Thoracic aorta (tissue), 2 donors: ENCODE measurements at places on chromosomes 12 and 14. TPM values are rescaled to one million over a fixed set of nuclear protein-coding genes. Genes with fewer than 3 reads are reported as not detected.
A peak's percentile ranks its signal among the peaks of the same experiment; 100 is the strongest.

The CARMIL3 gene
- total RNA-seq: 0.14 TPM

The BORCS5 gene
- 27.1 TPM for total RNA-seq

The RTL1 gene
- not detected for total RNA-seq

The PTGER2 gene
- total RNA-seq: 4.3 TPM

The C14orf119 gene
- 18.0 TPM for total RNA-seq

The BICDL1 gene
- 0.68 TPM for total RNA-seq

The CLEC4D gene
- total RNA-seq: not detected

The CLEC14A gene
- 22.2 TPM for total RNA-seq

The CCNK gene
- 42.2 TPM for total RNA-seq

The FRS2 gene
- total RNA-seq: 29.8 TPM

The ANO4 gene
- total RNA-seq: not detected

The RIN3 gene
- 54.2 TPM for total RNA-seq

DNA sequence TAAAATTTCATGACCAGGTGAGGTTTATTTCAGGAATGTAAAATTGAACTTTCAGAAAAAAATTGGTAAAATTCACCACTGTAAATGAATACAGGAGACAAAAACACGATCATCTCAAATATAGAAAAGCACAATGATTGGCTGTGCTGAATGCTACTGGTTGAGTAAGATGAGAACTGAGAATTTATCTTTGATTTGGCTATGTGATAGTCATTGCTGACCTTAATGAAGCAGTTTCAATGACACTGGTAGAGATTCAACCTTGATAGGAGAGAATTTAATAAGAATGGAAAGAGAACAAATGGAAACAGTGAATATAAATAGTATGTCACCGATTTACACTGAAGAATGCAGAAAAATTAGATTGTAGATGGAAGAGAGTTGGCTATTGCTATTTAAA lies 6.4 kb upstream of the PMCH start:
- H3K36me3 ChIP-seq: no peaks in the 10 kb centered on the region
- no peaks in the 10 kb centered on the region for H3K4me1 ChIP-seq
- H3K4me3 ChIP-seq: no peak overlapping the region
- no peak overlapping the region for H3K27ac ChIP-seq
- no peaks in the 10 kb centered on the region for H3K27me3 ChIP-seq

DNA sequence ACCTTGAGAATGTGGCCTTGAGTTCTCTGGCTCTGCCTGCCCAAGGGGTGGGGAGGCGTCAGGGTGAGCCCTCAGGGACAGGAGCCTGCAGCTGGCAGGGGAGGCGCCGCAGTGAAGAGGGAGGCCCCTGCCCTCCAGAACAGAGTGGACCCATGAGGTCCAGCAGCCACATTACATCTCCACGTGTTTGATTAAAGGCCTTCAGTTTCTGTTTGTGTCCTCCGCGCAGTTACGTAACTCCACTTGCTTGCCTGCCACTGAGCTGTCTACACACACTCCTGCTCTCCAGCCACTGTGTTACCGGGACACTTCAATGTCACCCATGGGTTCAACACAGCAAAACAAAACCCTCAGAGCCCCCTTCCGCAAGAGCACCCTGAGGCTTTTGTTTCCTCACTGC lies 70.4 kb downstream of the CHGA start:
- H3K27me3 ChIP-seq: no peaks in the 10 kb centered on the region
- H3K27ac ChIP-seq: no peak overlapping the region
- H3K36me3 ChIP-seq: peaks cover 8% of the 10 kb centered on the region
- DNase-seq: no peak

- H3K36me3 ChIP-seq: no peaks in the 10 kb centered on the region
- H3K27ac ChIP-seq: no peak overlapping the region
- H3K4me3 ChIP-seq: no peak overlapping the region
These were observed 31.3 kb upstream of the ANP32D start for GRCh38 chr12:48441069-48441468.

DNA sequence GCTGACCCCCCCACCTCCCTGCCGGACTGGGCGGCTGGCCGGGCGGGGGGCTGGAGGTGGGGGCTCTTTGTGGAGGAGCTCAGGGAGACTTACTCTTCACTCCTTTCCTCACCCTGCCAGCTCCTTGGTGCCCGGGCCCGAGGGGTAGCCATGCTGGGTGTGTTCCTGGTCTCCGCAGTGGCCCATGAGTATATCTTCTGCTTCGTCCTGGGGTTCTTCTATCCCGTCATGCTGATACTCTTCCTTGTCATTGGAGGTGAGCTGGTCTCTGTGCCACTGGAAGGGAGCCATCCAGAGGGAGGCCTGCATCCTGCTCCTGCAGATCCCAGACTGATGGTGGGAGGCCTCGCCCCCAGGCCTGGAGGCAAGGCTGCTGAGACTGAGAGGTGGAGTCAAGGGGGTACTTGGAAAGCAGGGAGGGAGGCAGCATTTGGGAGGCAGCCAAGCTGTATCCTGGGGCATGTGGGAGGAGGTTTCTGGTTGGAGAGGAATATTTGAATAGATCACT lies 19.7 kb downstream of the SOAT2 start:
- H3K27ac ChIP-seq: no peak overlapping the region
- DNase-seq: no peak
- H3K27me3 ChIP-seq: no peaks in the 10 kb centered on the region
- no peaks in the 10 kb centered on the region for H3K4me1 ChIP-seq

DNA sequence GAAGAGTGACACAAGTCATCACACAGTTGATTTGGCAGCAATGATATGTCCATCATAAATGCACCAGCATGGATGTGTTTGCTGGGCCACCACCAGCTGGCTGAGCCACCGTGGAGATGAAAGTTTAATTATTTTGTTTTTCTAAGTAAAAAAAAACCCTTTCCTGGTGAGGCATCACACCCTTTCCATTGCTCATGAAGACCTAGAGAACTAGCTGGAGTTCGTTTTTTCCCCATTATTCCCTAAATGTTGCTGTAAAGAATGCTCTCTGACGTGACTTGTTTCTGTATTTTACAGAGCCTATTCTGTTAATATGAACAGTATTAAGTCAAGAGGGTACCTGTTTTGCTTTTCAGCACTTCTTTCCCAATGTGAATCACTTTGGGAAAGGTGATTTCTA lies 257.9 kb downstream of the MSRB3 start:
- no peaks in the 10 kb centered on the region for H3K27me3 ChIP-seq
- H3K36me3 ChIP-seq: no peaks in the 10 kb centered on the region
- no peaks in the 10 kb centered on the region for H3K4me1 ChIP-seq
- peak overlapping the region; percentile 81 for H3K27ac ChIP-seq
- DNase-seq: no peak

- DNase-seq: no peak
- H3K36me3 ChIP-seq: no peaks in the 10 kb centered on the region
- no peak overlapping the region for H3K4me3 ChIP-seq
- no peaks in the 10 kb centered on the region for H3K4me1 ChIP-seq
- no peak overlapping the region for H3K27ac ChIP-seq
These were observed 37.5 kb downstream of the WIF1 start for GRCh38 chr12:65083581-65083980.

DNA sequence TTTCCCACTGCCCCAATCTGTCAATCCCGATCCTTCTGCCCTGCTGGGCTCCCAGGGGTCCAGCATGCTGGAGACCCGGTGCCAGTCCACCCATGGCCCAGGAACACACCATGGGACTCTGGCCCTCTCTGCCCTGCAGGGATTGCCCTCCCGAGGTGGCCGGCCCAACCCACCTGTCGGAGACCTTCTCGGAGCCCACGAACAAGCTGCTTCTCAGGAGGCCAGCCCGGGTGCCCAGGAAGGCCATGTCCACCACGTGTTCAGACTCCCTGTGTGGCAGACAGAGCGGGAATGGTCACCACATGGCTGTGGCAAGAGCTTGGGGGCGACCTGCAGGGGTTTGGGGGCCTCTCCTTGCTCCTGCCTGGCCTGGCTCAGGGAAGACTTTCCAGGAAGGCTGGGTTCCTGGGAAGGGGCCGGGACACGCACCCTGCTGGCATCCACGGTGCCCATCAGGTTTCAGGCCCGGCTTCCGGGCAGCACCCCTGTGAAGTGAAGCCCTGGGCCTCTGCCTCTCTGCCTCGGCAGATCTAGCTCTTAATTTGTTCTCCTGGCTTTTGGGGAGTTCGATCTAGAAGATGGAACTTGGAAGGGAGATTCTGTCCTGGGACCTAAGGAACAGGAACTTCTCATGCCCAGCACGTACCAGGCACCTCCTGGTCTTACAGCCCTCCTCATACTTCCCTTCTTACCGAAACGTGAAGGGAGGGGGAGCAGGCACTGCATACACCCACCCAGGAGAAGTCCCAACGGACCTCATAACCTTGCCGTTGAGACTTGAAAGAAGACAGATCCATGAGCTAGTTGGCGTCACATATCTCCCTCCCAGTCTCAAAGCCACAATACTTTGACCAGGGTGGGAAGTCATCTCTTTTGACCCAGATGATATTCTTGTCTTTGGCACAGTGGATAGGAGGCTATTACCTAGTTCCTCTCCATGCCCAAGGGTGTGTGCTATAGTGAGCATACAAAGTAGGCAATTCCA lies 26.3 kb downstream of the LRTM2 start:
- no peaks in the 10 kb centered on the region for H3K27me3 ChIP-seq
- no peaks in the 10 kb centered on the region for H3K36me3 ChIP-seq
- H3K4me3 ChIP-seq: no peak overlapping the region
- DNase-seq: no peak
- H3K27ac ChIP-seq: no peak overlapping the region

GRCh38 chr12:106271575-106272505 lies 24.0 kb upstream of the CKAP4 start:
- no peaks in the 10 kb centered on the region for H3K36me3 ChIP-seq
- H3K4me3 ChIP-seq: no peak overlapping the region
- no peaks in the 10 kb centered on the region for H3K4me1 ChIP-seq
- no peaks in the 10 kb centered on the region for H3K27me3 ChIP-seq

DNA sequence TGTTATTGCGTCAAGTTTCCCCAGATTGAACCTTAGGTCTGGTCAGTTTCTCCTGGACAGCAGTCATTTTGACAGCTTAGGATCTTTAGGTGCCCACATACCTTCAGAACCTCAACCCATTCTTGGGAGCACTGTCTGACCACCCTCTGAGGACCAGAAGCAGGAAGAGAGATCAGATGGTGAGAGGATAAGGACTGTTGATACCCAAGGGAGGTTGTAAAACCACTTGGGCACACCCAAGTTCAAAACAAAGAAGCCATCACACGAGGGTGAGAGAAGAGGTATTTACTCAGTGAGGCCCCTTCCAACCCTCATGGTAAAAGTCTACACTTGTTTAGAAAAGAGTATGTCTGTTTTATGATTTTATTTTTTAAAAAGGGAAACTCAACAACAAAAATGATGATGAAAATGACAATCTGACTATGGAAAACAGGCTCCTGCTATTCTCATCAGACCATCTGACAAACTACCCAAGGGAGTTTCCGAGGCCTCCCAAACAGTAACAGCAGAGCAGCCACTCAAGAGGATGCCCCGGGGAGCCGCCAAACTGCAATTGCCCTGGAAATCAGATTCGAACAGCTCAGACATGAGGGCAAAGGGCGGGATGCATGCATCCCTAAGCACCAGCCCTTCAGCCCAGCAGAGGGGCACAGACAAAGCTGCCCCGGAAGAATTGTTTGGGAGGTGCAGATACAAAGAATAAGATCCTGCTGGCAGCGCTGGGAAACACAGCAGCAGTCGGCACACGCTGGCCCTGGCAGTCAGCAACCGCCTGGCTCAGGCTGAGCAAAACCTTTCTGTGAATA lies 162.6 kb upstream of the PLEKHG7 start:
- H3K36me3 ChIP-seq: no peaks in the 10 kb centered on the region
- H3K27me3 ChIP-seq: no peaks in the 10 kb centered on the region
- DNase-seq: no peak
- no peak overlapping the region for H3K4me3 ChIP-seq
- H3K4me1 ChIP-seq: peaks cover 17% of the 10 kb centered on the region

GRCh38 chr12:47216150-47216677 lies 136.5 kb upstream of the AMIGO2 start:
- peaks cover 4% of the 10 kb centered on the region for H3K4me1 ChIP-seq
- DNase-seq: no peak
- H3K4me3 ChIP-seq: peak overlapping the region; percentile 39
- H3K27me3 ChIP-seq: no peaks in the 10 kb centered on the region

DNA sequence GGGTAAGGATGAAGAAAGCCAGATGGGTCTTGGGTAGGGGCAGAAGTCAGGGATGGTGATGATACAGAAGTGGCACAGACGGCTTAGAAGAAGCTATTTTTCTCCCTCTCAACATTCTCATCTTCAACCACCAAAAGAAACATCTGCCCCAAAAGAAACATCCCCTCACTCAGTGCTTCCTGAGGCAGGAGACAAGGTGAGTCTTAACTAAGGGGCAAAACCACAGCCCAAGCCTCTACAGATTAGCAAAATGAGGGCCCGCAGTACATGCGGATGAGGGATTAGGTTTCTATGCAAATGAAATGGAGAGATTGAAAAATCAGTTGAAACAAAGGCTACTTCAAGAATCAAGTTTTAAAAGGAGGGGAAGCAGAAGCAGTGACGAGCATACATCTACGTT lies 241.3 kb upstream of the CCDC196 start:
- H3K27me3 ChIP-seq: no peaks in the 10 kb centered on the region
- no peak overlapping the region for H3K27ac ChIP-seq

GRCh38 chr12:125528281-125528680 lies 463.0 kb downstream of the AACS start:
- no peak overlapping the region for H3K27ac ChIP-seq
- no peak overlapping the region for H3K4me3 ChIP-seq
- H3K36me3 ChIP-seq: no peaks in the 10 kb centered on the region
- DNase-seq: no peak

DNA sequence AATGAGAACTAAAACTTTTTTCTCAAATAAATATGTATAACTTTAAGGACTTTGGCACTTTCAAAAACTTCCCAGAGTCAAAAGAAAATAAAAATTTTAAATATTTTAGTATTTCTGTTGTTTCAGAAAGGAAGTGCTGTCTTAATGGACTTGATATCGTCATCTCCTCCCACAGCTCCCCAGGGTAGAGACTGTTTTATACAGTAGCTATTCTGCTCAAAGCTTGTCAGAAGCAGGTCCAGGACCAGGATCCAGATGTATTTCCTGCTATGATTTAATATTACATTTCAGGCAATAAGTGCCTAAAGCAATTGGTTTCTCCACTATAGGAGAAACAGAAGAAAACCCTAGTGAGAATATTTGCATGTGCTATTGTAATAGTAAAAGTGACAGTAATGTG lies 218.5 kb upstream of the G2E3 start:
- no peaks in the 10 kb centered on the region for H3K36me3 ChIP-seq
- H3K4me1 ChIP-seq: no peaks in the 10 kb centered on the region
- no peak overlapping the region for H3K27ac ChIP-seq
- H3K4me3 ChIP-seq: no peak overlapping the region
- DNase-seq: no peak

DNA sequence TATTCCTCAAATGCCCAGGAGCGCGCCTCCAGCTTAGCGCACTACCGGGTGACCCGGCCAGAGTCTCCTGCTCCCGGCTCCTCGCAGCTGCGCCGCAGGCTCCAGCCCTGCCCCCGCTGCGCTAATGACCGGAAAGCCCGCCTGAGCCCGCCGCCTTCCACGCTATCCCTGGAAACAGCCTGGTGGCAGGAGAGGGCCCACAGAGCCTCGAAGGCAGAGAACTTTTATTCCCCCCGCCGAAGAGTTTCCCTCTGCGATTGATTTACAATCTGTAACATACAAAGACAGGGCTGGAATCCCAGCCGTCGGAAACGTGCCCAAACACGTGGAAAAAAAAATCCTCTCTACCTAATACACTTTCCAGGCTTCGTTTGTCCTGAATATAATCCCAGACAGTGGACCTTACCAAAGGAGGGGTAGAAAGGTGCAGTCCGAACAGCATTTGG lies 1.5 kb downstream of the COL2A1 start:
- no peak overlapping the region for H3K27ac ChIP-seq
- H3K4me1 ChIP-seq: peaks cover 19% of the 10 kb centered on the region
- H3K27me3 ChIP-seq: peaks cover 19% of the 10 kb centered on the region
- no peak for DNase-seq
- no peaks in the 10 kb centered on the region for H3K36me3 ChIP-seq

GRCh38 chr14:32303865-32304264 lies 25.2 kb upstream of the AKAP6 start:
- H3K27ac ChIP-seq: no peak overlapping the region
- no peaks in the 10 kb centered on the region for H3K4me1 ChIP-seq
- no peaks in the 10 kb centered on the region for H3K36me3 ChIP-seq
- H3K4me3 ChIP-seq: no peak overlapping the region
- no peak for DNase-seq
